ENCODE measurements at places on chromosomes 3 and 15. TPM values are rescaled to one million over a fixed set of nuclear protein-coding genes. Genes with fewer than 3 reads are reported as not detected.
A peak's percentile ranks its signal among the peaks of the same experiment; 100 is the strongest.

- DNase-seq: no peak
Observed at GRCh38 chr3:38599886-38600285, 49.6 kb downstream of the SCN5A start.

DNA sequence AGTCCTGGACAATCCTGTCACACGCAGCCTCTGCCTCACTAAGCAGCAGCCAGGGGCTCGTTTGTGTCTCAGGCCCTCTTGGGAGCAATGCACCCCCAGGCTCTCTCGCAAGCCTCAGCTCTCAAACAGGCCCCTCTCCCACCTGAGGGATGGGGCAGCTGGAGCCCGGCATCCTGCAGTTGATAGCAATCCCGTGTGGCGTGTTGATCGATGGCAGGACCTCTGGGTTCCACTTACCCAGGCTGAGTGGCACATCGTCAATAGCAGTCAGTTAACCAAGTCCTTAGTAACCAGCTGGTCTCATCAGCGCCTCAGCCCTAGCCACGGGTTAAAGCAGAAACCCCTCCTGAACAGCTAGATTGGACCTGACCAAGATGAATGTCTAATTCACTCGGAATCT lies 36.5 kb upstream of the PLXNA1 start:
- no peak for DNase-seq

DNA sequence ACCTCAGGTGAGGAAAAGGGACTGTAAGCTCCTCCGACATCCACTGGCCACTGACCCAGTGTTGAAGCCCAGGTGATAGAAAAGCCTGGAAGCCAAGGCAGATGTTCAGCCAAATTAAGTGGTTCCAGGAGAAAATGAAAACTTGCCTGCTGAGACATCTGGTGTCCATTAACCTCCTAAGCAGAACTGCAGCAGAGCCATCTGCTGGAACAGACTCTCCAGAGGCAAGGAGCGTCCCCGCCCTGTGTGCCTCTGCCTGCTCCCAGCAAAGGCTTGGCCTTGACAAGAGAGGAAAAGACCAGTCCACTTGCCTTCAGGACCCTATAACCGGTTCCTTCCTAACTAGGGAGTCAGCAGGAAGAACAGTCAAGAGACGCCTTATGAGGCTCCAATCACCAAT lies 48.2 kb downstream of the SRGAP3 start:
- DNase-seq: no peak

- no peak for DNase-seq
Observed at GRCh38 chr3:138338811-138339210, 9.2 kb upstream of the NME9 start.

DNA sequence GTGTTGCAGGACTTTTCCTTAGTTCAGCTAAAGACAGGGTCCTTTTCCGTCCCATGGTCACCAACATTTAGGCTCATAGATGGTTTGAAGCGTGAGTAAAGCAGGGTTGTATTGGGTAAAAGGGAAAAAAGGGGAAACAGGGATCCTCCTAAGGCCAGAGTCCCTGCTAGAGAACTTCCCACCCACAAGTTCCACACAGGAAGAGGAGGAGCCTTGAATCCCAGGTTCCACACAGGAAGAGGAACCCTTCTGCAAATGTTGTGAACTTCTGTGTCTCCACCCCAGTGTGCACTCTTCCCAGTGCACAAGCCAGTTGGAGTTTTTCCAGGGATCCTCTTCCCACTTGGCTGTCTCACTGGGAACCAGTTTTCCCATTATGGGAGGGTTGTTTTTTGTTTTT lies 27.6 kb upstream of the ATP8B4 start:
- DNase-seq: no peak

DNA sequence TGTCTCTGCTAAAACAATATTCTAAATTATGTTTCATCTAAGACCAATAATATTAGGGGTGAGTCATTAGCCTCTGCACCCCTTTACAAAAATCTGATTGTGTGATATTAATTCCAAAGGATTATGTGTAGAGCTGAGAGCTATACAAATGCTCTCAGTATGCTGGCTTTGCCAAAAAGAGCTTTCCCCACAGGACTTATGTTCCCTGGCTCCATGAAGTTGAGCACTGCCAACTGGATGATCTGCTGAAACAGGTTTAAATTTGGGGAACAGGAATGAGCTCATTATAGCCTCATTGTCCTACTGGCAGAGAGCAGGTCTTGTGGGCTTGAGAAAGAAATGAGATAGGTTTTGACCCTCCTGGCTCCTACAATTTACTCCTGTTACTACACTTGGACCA lies 347.8 kb upstream of the LMCD1 start:
- DNase-seq: no peak

DNA sequence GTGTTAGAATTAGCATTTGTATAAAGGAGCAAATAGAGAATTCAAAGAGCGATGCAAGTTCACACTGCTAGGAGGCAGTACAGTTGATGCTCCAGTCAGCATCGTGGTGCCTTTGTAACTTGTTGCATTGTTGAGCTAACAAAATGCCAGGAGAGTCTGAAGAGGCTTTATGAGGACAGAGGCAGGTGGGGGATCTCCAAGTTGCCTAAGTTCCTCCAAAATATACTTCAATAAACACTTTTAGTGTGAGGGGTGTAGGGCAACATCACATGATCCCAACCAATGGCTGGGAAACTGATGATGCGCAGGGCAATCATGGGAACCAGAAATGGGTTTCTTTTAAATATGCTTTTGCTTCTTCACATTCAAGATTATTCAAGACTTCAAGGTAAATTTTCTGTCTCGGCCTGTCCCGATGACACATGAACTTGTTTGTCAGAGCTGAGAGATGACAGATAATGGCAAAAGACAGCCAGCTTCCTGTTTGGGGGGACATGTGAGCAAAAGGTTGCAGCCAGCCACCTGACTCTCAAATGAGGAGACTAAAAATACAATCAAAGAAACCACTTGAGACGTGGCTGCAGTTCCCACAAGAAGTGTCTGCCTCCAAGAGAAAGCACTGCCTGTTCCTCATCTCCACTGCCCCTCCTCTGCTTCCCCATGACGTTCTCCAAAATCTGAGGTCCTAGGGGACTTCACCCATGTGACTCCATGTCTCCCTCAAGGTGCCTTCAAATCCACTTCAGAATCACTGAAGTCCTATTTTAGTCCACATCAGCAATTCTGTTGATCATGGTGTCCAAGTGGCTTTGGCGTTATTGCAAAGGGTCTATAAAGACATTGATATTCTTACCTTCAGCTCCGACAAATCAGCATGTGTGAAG lies 39.3 kb downstream of the KLHL6 start:
- peak; percentile 65 for DNase-seq

GRCh38 chr15:93469994-93470393 lies 381.0 kb upstream of the RGMA start:
- no peak for DNase-seq

- DNase-seq: no peak
Observed at GRCh38 chr3:15479400-15480224, 41.9 kb downstream of the COLQ start.

DNA sequence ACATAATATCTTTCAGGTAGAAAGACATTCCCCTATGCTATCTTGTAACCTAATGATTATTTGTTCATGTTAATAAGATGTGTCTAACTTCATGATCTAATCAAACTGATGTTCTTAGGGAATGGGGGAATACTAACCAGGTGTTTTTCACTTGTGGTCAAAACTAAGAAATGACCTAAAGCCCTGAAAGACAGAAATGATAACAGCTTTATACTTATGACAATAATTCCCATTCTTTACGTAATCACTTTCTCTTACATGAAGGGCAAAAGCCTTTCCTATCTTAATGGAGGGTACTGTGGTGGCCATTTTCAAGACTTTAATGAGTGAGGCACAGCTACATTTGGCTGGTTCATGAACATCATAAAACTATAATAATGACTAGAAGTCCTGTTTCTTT lies 33.9 kb upstream of the MEIS2 start:
- no peak for DNase-seq

GRCh38 chr3:5221701-5222100 lies 34.2 kb downstream of the EDEM1 start:
- DNase-seq: no peak

DNA sequence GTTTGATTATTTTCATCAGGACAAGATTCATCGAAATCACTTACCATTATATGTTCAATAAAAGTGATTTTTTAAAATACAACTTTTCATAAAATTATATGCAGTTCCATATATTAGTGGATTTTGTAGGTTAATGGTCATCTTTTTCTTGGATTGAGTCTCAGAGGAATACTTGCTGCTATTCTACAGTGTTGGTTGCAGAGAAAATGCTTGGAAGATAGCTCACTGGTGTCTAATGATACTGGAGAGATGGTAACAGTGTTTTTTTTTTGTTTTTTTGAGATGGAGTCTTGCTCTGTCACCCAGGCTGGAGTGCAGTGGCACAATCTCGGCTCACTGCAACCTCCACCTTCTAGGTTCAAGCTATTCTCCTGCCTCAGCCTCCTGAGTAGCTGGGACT lies 143.3 kb downstream of the TCF12 start:
- DNase-seq: no peak

GRCh38 chr3:196207159-196207832 lies 3.9 kb downstream of the ZDHHC19 start:
- peak; percentile 20 for DNase-seq

DNA sequence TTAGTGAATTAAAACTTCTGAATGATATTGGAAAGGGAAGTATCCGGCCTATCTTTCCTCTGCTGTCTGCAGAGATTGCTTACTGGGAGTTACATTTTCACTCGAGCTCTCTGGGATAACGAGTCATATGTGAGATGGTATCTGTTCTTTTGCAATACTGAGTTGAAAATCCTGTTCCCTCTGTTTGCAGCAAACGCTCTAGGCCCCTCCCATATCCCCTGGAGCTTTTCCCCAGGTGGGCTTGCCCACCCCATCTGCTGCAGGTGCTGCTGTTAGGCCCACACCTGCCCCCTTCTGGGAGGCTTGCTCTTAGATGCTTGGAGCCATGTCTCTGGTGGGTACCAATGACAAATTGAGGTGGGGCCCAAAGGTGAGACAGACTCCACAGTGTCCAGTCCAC lies 42.7 kb upstream of the MTMR10 start:
- DNase-seq: no peak

GRCh38 chr3:99626417-99626788 lies 12.0 kb upstream of the COL8A1 start:
- DNase-seq: no peak

DNA sequence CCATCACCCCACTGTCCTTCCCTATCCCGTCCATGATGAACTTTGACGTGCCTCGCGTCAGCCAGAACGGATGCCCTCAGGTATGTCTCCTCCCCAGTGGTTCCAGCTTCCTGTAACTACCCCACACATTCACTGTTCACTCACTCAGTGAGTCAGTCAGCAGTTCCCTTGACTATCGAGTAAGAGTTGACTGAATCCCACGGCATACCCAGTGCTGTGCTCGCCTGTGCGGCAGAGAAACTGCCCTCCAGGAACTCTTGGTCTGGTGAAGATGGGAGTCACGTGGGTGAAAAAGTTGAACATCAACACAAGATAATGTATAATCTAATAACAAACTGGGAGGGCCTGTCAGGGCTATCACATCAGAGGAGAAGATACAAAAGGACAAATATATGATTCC lies 36.7 kb downstream of the CCDC33 start:
- DNase-seq: no peak

DNA sequence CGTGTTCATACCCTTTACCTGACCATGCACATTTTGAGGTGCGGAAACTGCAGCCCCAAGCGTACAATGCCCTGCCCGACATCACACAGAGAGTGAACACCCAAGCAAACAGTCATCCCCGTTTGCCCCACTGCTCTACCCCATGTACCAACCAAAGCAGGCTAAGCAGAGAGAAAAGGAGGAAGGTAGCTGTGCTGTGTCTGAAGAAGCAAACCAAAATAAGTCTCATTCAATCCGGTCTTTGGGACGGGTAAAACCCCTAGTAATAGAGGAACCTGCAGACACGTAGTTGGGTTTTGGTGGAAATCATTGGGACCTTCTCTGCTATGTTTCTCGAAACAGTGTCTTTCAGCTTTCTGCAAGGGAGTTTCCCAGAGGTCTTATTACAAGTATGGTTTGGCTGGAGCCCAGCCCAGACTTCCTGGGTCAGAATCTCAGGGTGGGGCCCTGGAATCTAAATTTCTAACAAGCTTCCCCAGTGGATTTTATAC lies 164.6 kb upstream of the HES1 start:
- no peak for DNase-seq

GRCh38 chr15:53305554-53305953 lies 453.9 kb downstream of the WDR72 start:
- no peak for DNase-seq

DNA sequence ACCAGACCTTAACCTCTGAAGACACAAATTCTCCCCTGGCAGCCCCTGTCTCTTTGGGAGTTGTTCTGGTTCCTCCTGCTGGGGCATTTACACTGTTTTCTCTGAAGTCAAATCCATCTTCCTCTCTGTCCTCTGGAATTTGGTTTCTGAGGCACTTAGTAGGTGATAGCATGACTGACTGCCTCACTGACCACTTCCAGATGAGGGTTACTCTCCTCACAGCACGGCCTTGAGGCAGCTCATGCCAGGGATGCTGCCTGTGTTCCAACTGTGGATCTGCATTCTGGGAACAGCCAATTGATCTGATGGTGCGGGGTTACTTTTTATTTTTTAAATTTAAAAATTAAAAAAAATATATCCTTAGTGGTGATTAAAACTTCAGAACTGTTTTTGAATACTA lies 140.9 kb upstream of the ROPN1 start:
- DNase-seq: no peak

DNA sequence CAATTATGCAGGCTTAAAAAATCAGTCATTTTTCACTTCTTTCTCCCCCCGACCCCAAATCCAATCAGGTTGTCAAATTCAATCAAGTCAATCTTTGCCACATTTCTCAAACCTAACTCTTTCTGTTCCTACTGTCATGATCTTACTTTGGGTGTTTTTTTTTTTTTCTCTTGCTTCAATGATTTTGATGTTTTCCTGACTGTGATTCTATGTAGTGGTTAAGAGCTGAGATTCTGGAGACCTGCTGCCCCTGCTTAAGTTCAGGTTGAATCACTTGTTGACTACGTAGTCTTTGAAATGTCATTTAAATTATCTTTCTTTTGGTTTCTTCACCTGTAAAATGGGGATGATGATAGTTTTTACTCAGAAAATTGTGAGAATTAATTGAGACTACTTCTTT lies 117.5 kb downstream of the TPRG1 start:
- DNase-seq: no peak

Gene ATP10A
- total RNA-seq: 51.1 TPM

Gene DAZL
- not detected for total RNA-seq

Gene CPN2
- total RNA-seq: not detected

Gene CCR9
- total RNA-seq: 4.0 TPM

Gene C2CD4A
- not detected for total RNA-seq

Gene EID1
- 76.0 TPM for total RNA-seq

Gene CCR3
- 0.29 TPM for total RNA-seq

Gene MAGI1
- 0.20 TPM for total RNA-seq

Gene CYP11A1
- total RNA-seq: not detected

Gene ALDH1A2
- total RNA-seq: 0.15 TPM

Gene BFSP2
- total RNA-seq: not detected

Gene PDIA3
- total RNA-seq: 232 TPM

Gene PRR20G
- total RNA-seq: not detected

Gene LTK
- 3.8 TPM for total RNA-seq

Gene SSR3
- 132 TPM for total RNA-seq

Gene ZDHHC23
- total RNA-seq: 5.2 TPM

Gene CPEB1
- total RNA-seq: 0.38 TPM

Gene ANKRD63
- total RNA-seq: not detected
